Activated T-cell treated with anti-CD3 and anti-CD28 coated beads, Interleukin-2, amount 50 U/mL, for 72 hours (primary cell): ENCODE measurements at places on chromosomes 1 and 21. TPM values are rescaled to one million over a fixed set of nuclear protein-coding genes. Genes with fewer than 3 reads are reported as not detected.

DNA sequence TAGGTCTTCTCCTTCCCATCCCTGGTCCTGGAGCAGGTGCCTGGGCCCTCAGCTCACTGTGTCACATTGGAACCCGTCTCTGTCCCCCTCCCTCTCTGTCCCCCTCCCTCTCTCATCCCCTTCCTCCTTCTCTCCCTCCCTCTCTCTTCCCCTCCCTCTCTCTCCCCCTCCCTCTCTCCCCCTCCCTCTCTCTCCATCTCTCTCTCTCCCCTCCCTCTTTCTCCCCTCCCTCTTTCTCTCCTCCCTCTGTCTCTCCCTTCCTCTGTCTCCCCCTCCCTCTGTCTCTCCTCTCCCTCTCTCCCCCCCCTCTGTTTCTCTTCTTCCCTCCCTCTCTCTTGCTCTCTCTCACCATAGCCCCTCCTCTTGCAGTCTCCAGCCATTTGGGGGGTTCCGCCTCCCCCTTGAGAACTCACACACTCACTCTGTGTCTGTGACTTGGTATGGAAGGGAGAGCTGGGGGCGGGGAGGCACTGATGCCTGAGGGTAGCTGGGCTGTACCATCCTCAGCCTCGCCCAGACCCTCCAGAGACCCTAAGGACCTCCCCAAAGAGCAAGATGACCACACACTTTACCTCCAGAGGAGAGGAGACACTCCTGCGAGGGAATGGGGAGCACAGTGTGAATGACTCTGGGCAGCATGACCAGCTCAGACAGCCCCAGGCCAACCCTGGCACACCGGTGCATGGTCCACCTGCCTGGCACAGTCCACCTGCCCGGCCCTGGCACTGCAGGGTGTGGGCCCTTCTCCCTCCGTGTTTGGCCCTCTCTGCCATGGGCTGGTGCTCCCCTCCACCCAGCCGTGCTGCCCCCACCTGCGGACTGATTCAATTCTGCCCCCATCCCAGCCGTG, 102.8 kb upstream of the ARHGEF16 start:
- DNase-seq: no peak

- DNase-seq: no peak
Observed at GRCh38 chr1:178498896-178499675, 2.3 kb upstream of the CLEC20A start.

Gene CASQ1
- total RNA-seq: not detected

Gene DNASE2B
- total RNA-seq: not detected

- DNase-seq: no peak
Observed at GRCh38 chr1:244174922-244175521, 123.9 kb downstream of the ZBTB18 start.

Gene LCE1E
- not detected for total RNA-seq

Gene MEGF6
- 6.8 TPM for total RNA-seq

Gene PTAFR
- total RNA-seq: 0.46 TPM

Gene PPM1J
- total RNA-seq: 1.3 TPM

DNA sequence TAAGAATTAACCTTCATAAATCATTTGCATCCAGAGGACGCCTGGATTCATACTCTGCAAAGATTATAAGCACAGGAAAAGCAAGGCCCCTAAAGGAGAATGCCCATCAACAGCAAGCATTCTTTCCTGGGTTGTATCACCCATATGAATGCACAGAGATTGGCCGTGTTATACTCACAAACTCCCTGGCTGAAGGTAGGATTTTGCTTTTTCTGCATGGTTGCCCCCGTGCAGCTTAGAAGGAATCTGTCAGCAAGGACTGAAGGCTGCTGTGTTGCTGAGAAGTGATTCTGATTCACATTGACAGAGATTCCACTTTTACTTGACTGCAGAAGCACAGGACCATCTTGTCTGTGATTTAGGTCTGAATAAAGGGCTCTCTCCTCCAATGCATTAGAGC, 283.0 kb downstream of the LRRIQ3 start:
- no peak for DNase-seq

DNA sequence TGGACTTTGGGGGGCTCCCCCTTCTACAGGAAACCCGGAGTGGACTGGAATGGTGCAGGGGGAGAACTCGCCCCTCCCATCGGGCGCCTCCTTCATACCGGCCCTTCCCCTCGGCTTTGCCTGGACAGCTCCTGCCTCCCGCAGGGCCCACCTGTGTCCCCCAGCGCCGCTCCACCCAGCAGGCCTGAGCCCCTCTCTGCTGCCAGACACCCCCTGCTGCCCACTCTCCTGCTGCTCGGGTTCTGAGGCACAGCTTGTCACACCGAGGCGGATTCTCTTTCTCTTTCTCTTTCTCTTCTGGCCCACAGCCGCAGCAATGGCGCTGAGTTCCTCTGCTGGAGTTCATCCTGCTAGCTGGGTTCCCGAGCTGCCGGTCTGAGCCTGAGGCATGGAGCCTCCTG, at the start of gene TNFRSF14:
Gene TNFRSF14, plus strand, starts transcription at position 95 of the 401 bp plus-strand sequence. Its CDS starts 294 bp downstream, at position 389.
- DNase-seq: peak; percentile 72

DNA sequence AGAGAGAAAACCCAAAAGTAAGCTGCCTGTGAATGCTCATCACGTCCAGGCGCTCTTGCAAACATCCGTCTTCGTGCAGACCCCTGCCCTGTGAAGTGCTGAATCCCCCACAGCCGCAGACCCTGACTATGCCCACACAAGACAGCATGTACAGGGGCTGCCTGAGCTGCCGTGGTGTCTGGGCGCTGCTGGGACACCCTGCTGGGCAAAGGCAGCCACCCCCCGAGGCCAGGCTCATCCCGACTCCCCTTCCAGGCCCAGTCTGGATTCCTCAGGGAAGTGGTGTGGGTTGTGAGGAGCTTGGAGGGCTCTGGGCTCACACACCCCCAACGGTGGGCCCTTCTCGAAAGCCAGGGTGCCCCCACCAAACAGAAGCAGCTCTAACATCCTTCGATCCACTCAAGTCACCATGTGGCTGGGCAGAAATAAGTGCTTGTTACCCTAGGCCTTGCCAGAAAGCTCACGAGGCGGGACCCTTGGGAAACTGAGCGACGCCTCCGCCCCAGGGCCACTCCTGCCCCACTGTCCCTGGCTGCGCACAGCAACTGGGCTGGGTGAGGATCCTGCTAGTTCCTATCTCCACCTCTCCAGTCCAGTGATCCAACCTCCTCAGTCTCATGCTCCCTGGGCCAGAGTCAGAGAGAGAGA, 4.8 kb upstream of the WNT9A start:
- DNase-seq: no peak

Gene FAM20B
- total RNA-seq: 33.6 TPM

- DNase-seq: no peak
Observed at GRCh38 chr1:40059960-40060750, 19.6 kb downstream of the CAP1 start.

GRCh38 chr1:165854101-165854845, 26.9 kb downstream of the UCK2 start:
- no peak for DNase-seq
